ENCODE measurements at places on chromosomes 7 and 10.

DNA sequence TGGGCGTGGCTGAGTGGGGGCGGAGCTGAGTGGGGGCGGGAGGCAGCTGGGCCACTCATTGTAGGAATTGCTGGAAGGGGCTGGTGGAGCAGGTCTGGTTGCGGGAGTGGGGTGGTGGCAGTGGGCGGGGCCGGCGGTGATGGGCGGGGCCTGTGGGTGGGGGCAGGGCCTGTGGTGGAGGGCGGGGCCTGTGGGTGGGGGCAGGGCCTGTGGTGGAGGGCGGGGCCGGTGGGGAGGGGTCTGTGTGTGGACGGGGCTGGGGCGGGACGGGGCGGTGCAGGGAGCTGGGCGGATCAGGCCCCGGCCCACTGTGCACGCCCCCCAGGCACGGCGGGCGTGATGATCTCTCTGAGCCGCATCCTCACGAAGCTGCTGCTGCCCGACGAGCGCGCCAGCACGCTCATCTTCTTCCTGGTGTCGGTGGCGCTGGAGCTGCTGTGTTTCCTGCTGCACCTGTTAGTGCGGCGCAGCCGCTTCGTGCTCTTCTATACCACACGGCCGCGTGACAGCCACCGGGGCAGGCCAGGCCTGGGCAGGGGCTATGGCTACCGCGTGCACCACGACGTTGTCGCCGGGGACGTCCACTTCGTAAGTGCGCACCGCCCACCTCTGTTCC, 14.0 kb downstream of the SLC29A4 start:
- DNase-seq: no peak

DNA sequence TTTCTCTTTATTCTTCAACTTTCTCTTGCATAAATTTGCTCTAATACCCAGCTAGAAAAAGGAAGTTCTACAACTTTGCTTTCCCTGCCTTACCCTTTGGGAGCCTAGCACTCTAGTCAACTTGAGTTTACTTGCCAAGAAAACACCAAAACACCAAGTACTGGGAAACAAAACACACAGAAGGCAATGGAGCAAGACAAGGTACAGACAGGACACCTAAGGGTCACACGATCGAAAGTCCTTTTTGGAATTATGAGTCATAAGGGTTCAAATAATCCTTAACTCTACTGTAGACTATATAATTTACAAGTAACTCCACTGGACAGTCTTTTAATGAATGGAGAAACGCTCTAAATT, 42.6 kb upstream of the ANAPC16 start:
- no peak for DNase-seq

DNA sequence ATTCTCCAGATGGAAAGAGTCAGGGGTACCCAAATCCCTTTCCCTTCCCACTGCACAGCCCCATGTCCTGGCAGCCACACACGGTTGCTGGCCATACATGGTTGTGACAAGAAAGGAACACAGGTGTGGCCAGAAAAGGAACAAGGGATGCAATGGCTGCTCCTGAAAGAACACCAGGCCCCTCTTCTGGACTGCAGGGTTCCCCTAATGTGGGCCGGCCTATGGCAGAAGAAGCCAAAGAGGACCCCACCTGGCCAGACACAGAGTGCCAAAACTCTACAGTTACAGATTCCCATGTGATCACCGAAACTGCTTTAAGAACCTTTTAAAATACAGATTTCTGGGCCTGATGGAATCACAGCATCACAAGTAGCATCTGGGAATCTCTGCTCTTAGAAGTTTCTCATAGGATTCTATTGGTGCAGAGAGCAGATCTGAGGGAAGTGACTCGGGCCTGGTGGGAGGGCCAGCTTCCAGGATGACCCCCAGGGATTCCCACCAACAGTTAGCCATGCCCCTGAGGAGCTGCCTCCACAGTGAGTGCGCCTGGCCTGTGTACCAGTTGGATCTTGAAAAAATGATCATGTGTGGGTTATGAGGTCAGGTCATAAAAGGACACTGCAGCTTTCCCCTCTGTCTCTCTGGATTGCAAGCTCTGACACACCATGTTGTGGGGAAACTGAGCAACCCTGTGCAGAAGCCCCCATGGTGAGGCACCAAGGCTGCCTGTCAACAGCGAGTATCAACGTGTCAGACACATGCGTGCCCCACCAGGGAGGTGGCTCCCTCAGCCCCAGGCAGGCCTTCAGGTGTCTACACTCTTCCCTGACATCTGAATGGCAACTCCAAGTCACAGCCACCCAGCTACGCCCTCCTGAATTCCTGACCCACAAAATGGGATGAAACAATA, 89.6 kb upstream of the LANCL2 start:
- no peak for DNase-seq

- DNase-seq: no peak
Observed at GRCh38 chr7:105748701-105749100, 127.7 kb downstream of the ATXN7L1 start.

GRCh38 chr7:101315336-101315735, 6.3 kb downstream of the IFT22 start:
- no peak for DNase-seq

- no peak for DNase-seq
Observed at GRCh38 chr7:74027683-74028320, at the start of gene ELN. Gene ELN (plus strand): TSS chr7:74028173. CDS start chr7:74028188, 15 bp downstream.

DNA sequence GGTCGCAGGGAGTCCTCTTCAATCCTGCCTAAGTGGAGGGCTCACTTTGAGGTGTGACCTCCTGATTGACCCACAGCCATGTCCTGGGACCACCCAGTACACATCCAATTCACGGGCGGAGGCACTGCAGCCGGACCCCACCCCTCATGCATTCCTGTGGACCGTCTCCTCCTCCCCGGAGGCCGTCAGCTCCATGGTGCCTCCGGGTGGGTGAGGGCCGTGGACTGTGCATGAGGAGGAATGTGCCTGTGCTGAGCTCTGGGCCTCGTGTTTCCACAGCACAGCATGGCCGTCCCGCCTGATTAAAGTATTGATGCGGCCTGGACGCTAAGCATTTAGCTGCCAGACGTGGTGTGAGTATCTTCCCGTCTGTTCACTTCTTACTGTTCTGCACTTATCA, 52.8 kb downstream of the CFAP46 start:
- no peak for DNase-seq

DNA sequence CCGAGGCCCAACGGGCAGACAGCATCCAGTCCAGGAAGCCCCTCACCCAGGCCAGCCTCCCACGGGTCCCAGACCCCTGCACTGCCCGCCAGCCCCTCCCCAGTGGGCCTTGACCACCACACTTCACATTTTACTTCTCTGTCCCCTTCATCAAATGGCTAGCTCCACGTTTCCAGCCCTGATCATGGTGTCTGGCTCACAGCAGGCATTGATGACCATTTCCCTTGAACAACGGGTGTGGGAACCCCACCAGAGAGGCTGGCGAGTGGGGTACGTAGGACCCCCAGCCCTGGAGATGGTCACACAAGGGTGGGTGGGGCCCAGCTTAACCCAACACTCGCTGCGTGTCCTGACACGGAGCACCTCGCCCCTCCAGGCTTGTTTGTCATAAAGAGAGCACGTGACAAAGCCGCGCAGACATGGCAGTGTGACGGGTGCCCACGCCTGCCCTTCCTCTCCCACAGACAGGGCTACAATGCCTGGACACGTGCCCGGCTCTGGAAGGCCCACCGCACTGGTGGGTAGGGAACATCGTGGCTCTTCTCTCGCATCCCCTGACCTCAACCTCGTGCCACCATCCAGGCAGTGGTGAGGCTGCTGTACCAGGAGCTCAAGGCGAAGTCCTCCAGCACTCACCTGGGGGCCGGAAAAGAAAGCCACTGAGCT, 267.7 kb downstream of the MAD1L1 start:
- DNase-seq: no peak

GRCh38 chr10:71285986-71286385, 33.1 kb upstream of the SLC29A3 start:
- no peak for DNase-seq

DNA sequence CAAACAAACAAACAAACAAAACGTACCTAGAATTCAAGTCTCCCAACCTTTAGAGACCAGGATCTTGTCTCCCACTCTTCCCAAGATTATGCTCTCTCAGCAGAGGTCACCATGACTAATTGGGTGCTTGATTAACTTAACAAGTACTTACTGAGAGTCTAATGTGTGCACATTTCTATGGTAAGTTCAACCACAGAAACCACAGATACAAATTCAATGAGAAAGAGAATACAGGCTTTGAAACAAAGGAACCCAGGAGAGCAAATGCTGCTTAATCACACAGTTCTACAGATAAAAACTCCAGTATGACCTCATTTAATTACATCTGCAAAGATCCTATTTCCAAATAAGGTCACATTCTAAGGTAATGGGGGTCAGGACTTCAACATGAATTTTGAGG, 142.8 kb downstream of the DNAJC1 start:
- no peak for DNase-seq

DNA sequence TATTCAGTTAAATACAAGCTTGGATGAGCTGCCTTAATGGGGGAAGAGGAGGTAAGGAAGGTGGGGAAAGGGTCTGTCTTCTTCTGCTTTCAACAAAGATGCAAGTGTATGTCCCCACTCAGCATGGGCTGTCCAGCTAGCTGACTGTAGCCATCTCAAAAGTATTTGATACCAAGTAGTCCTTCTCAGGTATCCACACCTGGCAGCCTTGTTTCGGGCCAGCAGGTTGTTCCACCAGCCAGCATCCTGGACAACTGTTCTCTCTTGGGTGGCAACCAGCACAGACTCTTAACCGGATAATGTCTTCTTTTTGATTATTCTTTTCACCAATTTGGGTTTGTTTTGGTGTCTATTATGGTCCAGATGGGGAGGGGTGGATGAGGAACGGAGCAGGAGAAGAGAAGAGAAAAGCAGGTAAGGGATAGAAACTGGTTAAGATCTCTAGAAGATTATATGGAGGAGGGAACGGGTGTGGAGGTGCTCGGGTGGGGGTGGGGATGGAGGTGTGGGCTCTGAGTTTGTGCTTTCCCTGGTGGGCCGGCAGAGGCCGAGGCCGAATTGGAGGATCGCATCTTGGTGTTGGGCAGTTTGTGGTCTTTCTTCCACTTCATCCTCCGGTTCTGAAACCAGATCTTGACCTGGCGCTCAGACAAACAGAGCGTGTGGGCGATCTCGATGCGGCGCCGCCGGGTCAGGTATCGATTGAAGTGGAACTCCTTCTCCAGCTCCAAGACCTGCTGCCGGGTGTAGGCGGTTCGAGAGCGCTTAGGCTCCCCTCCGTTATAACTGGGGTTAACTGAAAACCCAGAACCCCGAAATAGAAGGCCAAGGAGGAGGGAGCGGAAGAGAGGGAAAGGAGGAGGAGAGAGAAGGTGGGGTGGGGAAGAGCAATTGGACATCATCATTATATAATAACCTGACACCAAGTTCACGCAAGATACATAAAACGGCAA, 1.5 kb downstream of the HOXA4 start:
- DNase-seq: no peak

DNA sequence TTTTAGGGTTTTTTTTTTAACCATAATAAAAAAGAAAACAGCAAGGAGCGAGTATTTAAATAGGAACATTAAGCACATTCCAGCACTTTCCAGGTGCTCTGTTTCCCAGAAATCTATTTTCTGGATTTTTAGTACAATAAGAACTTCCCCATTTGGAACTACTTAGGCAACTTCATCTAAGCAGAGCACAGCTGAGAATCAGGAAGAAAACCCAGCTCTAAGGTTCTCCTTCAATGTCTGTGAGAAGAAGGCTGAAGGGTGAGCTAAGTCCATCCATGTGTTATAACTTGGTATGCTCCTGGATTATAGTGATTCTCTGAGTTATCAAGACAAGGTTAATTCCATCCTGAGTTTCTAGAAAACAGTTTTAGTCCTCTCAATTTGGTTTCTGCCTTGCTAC, 181.9 kb downstream of the CYP26A1 start:
- DNase-seq: no peak

- DNase-seq: no peak
Observed at GRCh38 chr7:87784424-87784823, 91.7 kb downstream of the SLC25A40 start.
